ENCODE measurements at places on chromosomes 7 and 10.

DNA sequence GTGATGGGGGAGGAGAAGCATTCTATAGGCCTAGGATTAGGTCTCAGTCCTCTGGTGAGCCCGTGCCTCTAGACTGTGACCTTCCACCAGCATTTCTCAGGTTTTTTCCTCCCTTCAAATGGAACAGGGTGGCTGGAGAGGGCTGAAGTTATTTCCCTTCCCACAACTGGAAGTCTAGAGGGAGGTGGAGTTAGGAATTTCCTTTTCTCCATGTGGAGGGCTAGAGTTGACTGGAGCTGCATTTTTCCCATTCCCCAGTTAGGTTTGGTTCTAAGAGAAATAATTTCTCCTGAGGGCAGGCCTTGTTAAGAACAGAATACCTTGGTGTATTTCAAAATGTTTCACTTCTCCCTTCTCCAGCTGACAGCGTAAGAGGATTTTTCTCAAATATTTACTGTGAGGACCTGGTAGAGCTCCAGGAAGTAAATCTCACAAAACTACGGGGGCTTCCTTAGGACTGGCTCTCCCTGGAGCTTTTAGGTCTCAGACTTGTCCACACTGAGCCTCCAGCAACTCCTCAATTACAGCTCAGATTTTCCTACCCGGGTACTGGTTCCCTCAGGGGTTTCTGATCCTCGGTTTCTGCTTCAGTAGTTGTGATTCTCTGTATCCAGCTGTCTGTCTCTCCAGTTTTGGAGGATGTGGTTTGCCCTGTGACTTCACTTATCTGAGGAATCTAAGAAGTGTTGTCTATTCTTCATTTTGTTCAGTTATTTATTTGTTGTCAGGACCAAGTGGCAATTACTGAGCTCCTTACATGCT, 6.0 kb upstream of the REEP3 start:
- DNase-seq, result no peak

DNA sequence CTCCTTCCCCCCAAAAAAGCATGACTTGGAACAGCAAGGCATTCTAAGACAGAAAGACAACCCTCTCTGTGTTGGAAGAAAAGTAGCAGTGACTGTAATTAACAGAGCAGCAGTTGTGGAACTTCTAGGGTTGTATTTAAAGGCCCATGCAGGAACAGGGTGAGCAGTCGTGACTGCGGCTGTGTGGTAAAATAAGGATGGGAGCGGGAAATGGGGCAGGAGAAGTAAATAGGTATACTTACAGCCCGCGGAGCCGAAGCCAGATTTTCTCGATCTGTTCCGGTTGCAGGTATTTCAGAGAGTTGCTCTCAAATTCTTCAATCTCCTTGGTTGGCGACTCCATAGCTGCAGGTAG, 179 bp downstream of the PDE1C start:
- no peak for DNase-seq

- no peak for DNase-seq
These were observed 142.9 kb downstream of the NOC3L start for GRCh38 chr10:94219829-94220228.

DNA sequence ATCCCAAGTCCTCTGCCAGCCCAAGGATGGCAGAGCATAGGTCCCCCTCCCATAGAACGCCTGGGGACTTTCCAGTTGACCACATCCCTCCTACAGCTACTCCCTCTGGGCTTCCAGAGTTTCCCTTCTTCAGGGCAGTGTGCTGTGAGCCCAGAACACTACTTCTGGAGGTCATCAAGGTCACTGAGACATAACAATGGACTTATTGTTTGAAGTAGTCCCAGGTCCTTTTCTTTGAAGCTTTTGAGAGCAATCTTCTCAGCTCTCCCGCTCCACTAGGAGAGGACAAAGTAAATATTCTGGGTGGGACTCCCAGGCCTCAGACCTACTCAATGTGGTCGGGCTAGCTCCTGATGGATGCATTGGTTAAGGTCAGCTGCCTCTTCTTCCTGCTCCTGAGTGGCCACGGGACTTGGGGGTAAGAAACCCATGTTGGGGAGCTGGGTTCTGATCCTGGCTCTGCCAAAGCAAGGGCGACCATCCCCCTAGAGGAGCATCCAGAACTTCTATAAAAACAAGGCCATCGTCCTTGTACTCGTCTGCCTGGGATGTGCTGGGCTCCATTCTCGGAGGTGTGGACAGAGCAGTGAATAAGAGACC, 83.5 kb upstream of the DDC start:
- no peak for DNase-seq

- DNase-seq, result no peak
These were observed 25.1 kb downstream of the MAT1A start for GRCh38 chr10:80264081-80265056.

DNA sequence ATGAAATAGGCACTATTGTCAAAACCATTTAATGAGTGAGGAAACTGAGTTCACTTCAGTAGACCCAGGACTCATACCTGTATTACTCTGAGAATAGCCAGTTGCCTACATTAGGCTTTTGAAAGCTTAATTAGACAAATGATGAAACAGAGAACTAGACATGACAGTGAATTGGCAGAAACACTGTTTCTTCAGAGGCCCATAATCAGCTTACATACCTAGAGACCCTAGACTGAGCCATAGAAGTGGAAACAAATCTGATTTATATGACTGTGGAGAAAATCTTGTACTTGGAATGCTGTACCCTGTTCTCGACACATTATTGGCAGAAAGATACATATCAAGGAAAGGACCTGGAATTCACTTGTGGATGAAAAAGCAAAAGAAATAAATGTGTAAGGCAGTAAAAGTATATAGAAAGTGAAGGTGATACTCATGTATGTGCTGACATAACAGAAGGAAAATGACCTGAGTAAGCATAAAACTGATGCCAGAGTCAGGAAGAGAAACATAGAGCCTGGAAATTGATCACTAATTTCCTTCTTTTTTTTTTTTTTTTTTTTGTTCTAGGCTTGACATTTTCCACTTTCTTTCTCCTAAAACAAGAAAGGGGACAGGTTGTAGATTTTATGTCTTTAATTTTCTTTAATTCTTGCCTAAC, 251.5 kb downstream of the BICC1 start:
- no peak for DNase-seq

Data from amygdala (tissue), 56 donors.